ENCODE measurements at places on chromosomes 16 and 17. TPM values are rescaled to one million over a fixed set of nuclear protein-coding genes. Genes with fewer than 3 reads are reported as not detected.

Gene CMC2
- total RNA-seq: 12.2 TPM

Gene MYH8
- not detected for total RNA-seq

Gene TNRC6C
- 2.3 TPM for total RNA-seq

Gene KRT12
- not detected for total RNA-seq

Gene FNDC8
- total RNA-seq: not detected

Gene ABCC12
- not detected for total RNA-seq

Gene TMEM219
- 65.6 TPM for total RNA-seq

Gene KRTAP4-5
- not detected for total RNA-seq

Gene TTLL6
- not detected for total RNA-seq

Gene TMEM220
- total RNA-seq: 0.98 TPM

Gene SARM1
- 1.8 TPM for total RNA-seq

Gene SHCBP1
- 5.3 TPM for total RNA-seq

Gene NHERF1
- total RNA-seq: 24.5 TPM

Gene CKLF
- 70.3 TPM for total RNA-seq

Gene KRTAP29-1
- total RNA-seq: not detected

Gene CCL7
- total RNA-seq: not detected

Gene CCL4
- total RNA-seq: not detected

Gene ELMO3
- 42.8 TPM for total RNA-seq

Gene OTOA
- total RNA-seq: 0.11 TPM

Gene KRT39
- not detected for total RNA-seq

Gene HIGD1B
- not detected for total RNA-seq

Gene SEPTIN12
- not detected for total RNA-seq

Gene CCL3
- total RNA-seq: not detected

Gene SCNN1B
- not detected for total RNA-seq

Measured in placental epithelial cell (primary cell).